Esophagus muscularis mucosa (tissue), 4 donors: ENCODE measurements at places on chromosomes 6 and 20. TPM values are rescaled to one million over a fixed set of nuclear protein-coding genes. Genes with fewer than 3 reads are reported as not detected.

Gene IPCEF1
- 1.6 TPM for total RNA-seq

GRCh38 chr20:44769481-44769863 lies 23.8 kb downstream of the KCNK15 start:
- DNase-seq, result no peak
- peaks cover 82% of the 10 kb centered on the region for H3K27me3 ChIP-seq
- H3K36me3 ChIP-seq, result no peaks in the 10 kb centered on the region
- no peak overlapping the region for H3K27ac ChIP-seq
- no peak overlapping the region for H3K4me3 ChIP-seq

DNA sequence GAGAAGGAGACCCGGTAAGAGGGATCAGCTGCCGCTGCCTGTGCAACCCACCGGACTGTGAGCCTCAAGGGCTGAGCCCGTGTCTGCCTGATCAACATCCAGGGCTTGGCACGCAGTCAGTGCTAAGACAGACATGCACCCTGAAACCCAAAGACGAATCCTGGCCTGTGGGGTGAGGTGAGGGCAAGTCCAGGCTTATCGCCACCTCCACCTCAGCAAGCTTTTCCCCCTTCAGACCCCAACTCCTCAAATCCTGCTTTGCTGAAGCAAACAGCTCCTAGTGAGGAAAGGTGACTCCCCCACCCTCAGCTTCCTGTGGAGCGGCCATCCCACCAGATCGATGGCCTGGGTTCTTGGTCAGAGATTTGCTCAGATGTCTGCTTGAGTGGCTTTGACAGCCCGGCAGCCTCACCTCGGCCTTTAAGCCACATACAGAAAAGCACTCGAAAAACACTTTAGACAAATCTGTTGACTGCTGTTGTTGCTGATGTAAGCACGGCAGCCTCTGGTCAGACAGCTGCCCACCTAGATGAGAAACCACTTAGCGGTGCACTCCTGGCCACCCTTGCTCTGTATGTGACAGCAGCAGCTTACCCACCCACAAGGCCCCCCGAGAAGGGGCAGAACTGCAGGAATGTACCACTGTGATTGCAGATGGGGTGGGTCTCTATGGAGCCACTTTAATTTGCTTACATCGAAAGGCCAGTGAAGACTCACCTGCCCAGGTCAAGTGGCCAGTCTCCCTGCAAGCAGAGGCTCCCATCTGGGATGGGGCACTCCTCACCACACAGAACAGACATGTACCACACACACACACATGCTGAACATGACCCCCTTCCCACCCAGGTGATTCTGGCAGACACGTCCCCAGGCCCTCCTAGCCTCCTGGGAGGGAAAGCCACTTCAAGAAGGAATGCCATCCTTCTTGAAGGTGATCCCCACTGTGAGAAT lies 14.8 kb downstream of the MTCH1 start:
- no peaks in the 10 kb centered on the region for H3K27me3 ChIP-seq
- peaks cover 6% of the 10 kb centered on the region for H3K4me1 ChIP-seq
- peaks cover 100% of the 10 kb centered on the region for H3K36me3 ChIP-seq
- no peak for DNase-seq
- no peak overlapping the region for H3K27ac ChIP-seq
- no peak overlapping the region for H3K4me3 ChIP-seq

- H3K27me3 ChIP-seq, result peaks cover 52% of the 10 kb centered on the region
- peaks cover 9% of the 10 kb centered on the region for H3K4me1 ChIP-seq
- no peak overlapping the region for H3K27ac ChIP-seq
- H3K36me3 ChIP-seq, result no peaks in the 10 kb centered on the region
These were observed 14.0 kb upstream of the MRGBP start for GRCh38 chr20:62782149-62782892.

DNA sequence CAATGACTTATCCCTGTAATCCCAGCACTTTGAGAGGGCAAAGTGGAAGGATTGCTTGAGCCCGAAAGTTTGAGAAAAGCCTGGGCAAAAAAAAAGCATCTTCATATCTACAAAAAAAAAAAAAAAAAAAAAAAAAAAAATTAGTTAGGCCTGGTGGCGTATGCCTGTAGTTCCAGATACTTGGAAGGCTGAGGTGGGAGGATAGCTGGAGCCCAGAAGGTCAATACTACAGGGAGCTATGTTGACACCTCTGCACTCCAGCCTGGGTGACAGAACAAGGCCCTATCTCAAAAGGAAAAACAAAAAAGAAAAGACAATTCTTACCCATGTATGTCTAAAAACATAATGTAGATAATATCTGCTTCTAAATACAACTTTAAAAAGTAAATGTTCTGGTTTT lies 27.2 kb downstream of the CRISP1 start:
- DNase-seq, result no peak
- H3K4me1 ChIP-seq, result no peaks in the 10 kb centered on the region
- H3K36me3 ChIP-seq, result no peaks in the 10 kb centered on the region
- H3K4me3 ChIP-seq, result no peak overlapping the region
- no peak overlapping the region for H3K27ac ChIP-seq
- no peaks in the 10 kb centered on the region for H3K27me3 ChIP-seq

DNA sequence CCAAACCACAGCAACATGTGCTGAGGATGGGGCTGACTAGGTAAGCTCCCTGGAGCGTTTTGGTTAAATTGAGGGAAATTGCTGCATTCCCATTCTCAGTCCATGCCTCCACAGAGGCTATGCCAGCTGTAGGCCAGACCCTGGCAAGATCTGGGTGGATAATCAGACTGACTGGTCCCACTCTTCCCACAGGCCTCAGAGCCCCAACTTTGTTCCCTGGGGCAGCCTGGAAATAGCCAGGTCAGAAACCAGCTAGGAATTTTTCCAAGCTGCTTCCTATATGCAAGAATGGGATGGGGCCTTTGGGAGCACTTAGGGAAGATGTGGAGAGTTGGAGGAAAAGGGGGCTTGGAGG lies 1.5 kb upstream of the VEGFA start:
- H3K27me3 ChIP-seq, result no peaks in the 10 kb centered on the region
- no peaks in the 10 kb centered on the region for H3K36me3 ChIP-seq
- no peak overlapping the region for H3K4me3 ChIP-seq
